Spleen (tissue), 13 donors: ENCODE measurements at places on chromosomes 7 and 10.

GRCh38 chr7:151179287-151179860 is 7.7 kb downstream of the ASB10 start:
- no peak for DNase-seq

GRCh38 chr7:26625286-26625685 is 239.1 kb downstream of the SKAP2 start:
- peak; percentile 30 for DNase-seq

GRCh38 chr10:57973451-57973850 is 294.2 kb downstream of the IPMK start:
- no peak for DNase-seq

DNA sequence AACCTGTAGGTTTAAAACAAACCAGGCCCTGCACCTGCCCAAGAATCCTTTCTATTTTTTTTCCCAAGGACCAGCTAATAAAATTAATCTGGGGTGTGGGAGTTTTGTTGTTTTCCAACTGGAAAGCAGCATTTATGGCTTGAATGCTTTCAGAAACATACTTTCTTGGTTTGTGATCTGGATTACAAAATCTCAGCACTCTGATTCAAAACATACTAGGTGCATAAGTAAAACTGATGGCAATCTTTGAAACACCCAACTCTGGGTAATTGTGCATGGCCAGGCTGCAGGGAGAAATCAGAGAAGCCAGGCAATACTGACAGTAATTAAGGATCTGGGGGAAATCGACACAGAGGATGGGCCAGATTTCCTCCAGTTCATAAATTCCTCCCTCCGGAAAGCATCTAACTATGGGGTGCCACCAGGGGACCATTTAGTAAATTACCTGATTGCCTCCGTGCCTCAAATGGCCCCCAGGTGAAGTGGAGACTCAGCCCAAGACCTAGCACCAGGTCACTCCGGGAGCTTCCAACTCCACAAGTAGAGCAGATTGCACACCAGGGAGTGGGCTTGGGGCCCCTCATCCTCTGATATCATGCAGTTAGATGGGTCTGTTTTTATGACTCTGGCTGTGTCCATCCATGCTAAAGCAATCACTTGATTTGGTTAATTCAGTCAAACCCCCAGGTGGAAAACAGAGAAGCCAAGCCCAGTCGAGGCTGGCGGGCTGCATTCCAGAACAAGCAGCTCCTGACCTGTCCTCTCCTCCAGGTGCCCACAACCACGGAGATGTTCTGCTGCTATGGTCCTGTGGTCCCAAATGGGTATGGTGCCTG is 15.2 kb upstream of the C10orf53 start:
- DNase-seq: no peak

GRCh38 chr10:35216303-35216905 is 89.8 kb downstream of the CREM start:
- no peak for DNase-seq

- no peak for DNase-seq
These were observed 268.4 kb downstream of the GPR37 start for GRCh38 chr7:124497176-124497575.
